NCI-H2029 treated with DMSO at 0.1 percent for 48 hours (cell line): ENCODE measurements at places on chromosomes 6 and 20.

DNA sequence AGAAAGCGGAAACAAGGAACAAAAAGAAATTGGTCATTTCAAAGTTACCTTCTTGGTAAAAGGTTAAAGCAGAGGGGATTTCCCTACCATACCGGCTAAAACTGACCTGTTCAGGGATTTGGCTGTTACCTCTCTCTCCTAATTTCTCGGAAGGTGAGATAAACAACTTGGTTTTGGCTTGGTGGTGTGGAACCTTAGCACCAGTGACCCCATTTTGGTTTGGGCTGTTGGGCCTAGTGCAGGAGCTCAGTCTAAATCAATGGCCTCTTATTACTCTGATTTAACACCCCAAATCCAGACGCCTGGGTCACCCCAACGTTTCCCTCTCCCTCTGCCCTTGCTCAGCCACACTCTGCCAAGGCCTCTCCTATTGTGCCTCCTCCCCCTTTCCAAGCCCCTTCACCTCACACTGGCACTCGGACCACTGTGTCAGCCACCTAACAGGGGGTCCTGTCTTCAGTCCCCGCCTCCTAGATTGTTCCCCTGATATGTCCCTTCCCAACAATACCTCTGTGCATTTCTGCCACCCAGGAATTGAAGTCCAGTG lies 8.3 kb downstream of the NCR2 start:
- no peak for DNase-seq

- no peak for DNase-seq
Measured at GRCh38 chr20:44151621-44152416, 35.2 kb downstream of the JPH2 start.

- DNase-seq = no peak
Measured at GRCh38 chr20:47568837-47569410, 67.2 kb downstream of the NCOA3 start.

DNA sequence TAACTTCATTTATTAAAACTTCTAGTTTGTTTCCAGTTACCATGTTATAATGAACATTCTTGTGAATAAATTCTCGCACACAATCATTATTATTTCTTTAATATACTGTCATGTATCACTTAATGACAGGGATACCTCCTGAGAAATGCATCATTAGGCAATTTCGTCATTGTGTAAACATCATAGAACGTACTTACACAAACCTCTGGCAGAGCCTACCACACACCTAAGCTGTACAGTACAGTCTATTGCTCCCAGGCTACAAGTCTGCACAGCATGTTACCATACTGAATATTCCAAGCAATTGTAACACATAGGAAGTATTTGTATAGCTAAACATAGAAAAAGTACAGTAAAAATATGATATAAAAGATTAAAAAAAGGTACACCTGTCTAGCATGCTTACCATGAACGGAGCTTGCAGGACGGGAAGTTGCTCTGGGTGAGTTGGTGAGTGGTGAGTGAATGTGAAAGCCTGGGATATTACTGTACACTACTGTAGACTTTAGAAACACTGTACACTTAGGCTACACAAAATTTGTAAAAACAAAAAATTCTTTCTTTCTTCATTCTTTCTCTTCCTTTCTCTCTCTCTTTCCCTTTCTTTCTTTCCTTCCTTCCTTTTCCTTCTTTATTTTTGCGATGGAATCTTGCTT lies 268.2 kb upstream of the SOX4 start:
- peak; percentile 90 for DNase-seq
